ENCODE measurements at places on chromosomes 7 and 10.
A peak's percentile ranks its signal among the peaks of the same experiment; 100 is the strongest.

- DNase-seq, result no peak
Measured at GRCh38 chr7:145252031-145252430, 416.2 kb upstream of the TPK1 start.

GRCh38 chr7:8443576-8444467, 10.4 kb downstream of the NXPH1 start:
- DNase-seq, result no peak

DNA sequence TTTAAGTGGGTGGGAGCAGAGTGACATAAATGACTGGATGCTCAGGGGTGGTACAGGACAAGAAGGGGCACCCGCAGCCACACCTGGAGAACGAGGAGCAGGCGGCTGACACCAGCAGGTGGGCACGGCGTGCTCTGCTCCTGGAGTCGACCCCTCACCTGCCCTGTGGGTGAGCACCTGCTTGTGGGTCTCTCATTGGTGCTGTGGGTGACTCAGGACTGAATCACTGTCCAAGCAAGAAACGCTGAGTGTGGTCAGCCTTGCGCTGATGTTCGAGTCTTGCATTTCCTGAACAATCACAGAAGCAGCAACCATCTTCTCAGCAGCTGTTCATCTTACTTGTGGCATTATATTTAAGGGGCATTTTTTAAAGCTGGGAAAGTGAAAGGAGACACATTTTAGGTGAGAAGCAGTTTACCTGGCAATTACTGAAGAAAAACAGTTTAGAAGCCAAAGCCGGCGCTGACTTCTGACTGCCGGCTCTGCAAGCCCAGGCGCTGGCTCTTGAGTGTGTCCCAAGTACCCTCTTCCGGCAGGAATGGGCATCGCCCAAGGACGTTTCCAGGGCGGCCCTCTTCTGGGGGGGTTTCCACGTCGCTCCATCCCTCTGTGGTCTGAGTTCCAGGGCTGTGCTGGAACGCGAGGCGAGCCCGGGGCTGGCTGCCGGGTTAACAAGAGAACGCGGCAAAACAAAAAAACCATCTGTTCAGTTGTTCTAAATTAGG, 145.2 kb upstream of the PFKP start:
- no peak for DNase-seq

- DNase-seq, result no peak
Measured at GRCh38 chr7:112282476-112283188, 76.1 kb downstream of the ZNF277 start.

DNA sequence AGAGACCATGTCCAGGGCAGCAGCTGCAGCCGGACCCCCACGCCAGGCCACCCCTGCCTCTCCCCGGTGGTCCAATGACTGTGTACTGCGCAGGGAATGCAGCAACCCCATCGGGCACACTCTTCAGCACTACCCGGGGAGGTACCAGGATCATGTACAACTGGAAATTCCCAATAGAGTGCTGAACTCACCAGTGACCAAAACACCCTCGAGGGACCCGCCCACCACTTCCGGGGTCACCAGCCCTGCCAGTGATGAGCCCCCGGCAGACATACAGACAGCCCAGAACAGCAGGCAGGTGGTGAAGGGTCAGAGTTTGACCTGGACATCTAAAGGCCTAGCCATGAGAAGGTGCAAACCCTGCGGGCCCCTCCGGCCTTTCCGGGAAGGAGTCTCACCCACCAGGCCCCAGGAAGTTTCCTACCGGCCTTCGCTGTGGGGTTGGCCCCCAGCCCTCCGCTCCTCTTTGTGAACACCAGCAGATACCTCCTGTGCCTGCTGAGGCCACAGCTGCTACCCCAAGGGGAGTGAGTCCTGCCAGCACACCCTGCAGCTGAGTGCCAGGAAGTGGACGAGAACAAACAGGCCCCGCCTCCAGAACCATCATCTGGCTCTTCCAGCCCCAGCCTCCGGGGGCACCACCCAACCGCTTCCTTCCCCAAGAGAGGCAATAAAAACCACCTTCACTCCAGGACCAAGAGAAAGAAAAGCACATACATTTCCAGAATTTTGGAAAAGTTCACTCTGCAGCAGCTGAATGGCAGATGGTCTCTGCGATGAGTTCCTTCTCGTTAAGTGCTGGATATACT, 5.0 kb upstream of the ANKRD61 start:
- DNase-seq, result peak; percentile 49

GRCh38 chr10:58731276-58731675, 218.6 kb downstream of the BICC1 start:
- no peak for DNase-seq

- no peak for DNase-seq
Measured at GRCh38 chr7:117176206-117176605, 146.7 kb downstream of the WNT2 start.

DNA sequence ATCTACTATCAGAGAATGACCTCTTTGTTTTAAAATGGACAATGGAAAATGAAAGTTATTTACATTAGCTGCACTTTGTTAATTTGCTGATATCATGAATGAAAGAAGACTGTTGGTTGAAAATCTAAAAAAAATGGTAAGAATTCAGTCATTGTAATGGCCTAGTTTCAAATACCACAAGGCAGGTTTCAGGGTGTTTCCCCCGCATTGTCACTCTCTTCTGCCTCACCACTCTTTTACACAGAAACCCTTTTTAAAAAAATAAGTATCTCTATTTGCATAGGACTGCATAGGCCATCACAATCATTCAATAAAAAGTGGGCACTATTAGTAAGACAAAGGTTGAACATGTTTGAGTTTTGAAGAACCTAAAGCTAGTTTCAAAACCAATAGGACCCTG, 737.1 kb downstream of the INHBA start:
- no peak for DNase-seq

- DNase-seq, result no peak
Measured at GRCh38 chr7:41459183-41459582, 243.7 kb downstream of the INHBA start.

DNA sequence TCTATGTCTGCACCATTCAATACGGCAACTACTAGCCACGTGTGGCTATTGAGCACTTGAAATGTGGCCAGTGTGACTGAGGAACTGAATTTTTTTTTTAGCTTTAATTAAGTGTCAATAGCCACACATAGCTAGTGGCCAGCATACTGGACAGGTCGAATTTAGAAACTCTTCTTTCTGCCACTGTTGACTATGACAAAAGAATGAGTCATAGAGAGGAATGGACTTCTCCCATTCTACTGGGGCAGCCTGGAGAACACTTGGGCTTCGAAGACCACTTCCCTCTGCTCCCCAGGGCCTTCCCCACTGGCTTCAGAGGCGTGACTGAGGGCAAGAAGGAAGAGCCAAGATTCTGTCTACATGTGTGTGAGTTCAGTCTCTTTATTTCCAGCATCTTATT, 137.5 kb downstream of the SNX10 start:
- DNase-seq, result no peak

GRCh38 chr10:60433684-60434083, 44.0 kb upstream of the ANK3 start:
- no peak for DNase-seq

DNA sequence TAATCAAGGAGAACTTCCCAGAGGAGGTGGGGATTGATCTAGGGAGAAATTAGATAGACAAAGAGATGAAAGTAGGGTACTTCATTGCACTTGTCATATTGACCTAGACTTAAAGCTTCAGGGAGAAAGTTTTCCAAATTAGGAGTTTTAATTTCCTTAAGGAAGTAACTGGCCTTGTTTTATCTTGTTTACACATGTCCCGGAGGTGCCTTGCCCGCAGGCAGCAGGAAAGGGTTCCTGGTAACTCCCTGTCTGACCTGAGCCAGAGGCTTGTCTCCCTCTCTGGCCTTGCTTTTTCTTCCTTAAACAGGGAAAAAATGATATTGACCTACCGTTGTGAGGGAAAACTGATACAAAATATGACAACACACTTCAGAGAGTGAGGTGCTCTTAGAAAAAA, 181.6 kb downstream of the EVX1 start:
- no peak for DNase-seq

DNA sequence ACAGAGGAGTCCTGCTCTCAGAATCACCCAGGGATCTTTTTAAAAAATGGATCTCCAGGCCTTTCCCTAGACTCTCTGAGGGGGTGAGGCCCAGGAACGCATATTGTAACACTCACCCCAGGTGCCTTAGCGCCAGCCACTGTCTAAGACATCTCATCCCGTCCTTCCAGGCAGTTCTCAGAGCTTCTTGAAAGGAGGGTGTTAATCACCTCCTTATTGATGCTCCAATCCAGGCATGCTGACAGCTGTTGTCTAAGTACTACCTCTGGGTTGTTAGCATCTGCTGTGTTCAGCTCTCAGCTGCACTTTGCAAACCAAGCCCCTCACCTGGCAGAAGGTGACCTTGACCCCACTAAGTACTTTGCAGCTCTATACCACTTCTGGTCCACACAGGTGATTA, 36.0 kb downstream of the KIAA1549 start:
- DNase-seq, result no peak
